Tongue (tissue), 3 donors: ENCODE measurements at places on chromosomes 7 and 10. TPM values are rescaled to one million over a fixed set of nuclear protein-coding genes. Genes with fewer than 3 reads are reported as not detected.

GRCh38 chr7:97480772-97481390 is 251.0 kb upstream of the TAC1 start:
- DNase-seq: peak; percentile 75

TRIM50 gene
- total RNA-seq: 0.31 TPM

DNA sequence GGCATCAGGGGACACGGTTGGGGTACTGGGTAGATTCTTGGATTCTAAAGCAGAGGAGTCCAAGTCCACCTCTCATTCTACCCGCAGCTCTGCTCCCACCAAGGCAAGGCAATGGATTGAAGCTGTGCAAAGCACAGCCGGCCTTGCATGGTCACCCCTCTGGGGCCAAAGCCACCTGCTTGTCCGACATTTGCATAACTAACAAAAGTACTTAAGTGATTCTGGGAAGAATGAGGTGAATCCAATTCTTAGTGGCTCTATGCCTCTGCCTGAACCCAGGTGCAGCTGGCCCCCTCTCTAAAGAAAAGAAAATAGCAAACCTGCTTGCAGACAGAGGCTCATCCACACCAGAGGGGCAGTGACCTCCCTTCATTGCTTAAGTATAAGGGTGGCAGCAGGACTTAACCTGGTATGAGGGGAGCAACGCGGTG is 10.7 kb upstream of the COBL start:
- DNase-seq: no peak

TMEM196 gene
- total RNA-seq: not detected

AKR1C4 gene
- not detected for total RNA-seq

- DNase-seq: no peak
These were observed 31.1 kb downstream of the KAZALD1 start for GRCh38 chr10:101092881-101093354.

SMO gene
- 37.1 TPM for total RNA-seq

DNA sequence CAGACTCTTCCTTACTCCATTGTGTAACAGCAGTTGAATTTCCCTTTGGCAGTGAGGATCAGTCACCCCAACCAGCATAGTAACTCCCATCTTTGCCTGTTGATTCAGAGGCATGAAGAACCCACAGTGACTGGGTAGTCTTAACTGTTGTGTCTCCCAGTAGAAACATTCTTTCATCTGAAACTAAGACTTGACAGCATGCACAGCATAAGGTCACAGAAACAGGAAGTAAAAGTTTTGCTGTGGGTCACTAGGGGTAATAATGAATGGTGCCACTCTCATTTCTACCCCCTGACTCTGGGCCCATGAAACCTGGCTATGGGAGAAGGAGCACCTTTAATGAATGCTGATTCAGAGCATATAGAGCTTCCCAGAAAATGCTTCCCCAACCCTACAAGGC is 8.3 kb upstream of the FRMPD2 start:
- no peak for DNase-seq

GRCh38 chr10:111130471-111130870 is 53.6 kb downstream of the ADRA2A start:
- DNase-seq: no peak

- no peak for DNase-seq
These were observed 187.5 kb upstream of the NFE2L3 start for GRCh38 chr7:25964483-25964991.

PRF1 gene
- total RNA-seq: 0.62 TPM

- DNase-seq: no peak
These were observed 50.0 kb downstream of the PLXNA4 start for GRCh38 chr7:132526111-132526740.

NEUROD6 gene
- total RNA-seq: 0.21 TPM

- DNase-seq: no peak
These were observed 27.2 kb upstream of the NUB1 start for GRCh38 chr7:151314401-151314800.

GRCh38 chr7:43385309-43385680 is 197.6 kb upstream of the STK17A start:
- no peak for DNase-seq

- no peak for DNase-seq
These were observed 52.5 kb downstream of the NCAPG2 start for GRCh38 chr7:158651968-158652565.

GIMAP5 gene
- total RNA-seq: 23.8 TPM

- DNase-seq: peak; percentile 40
These were observed 481.0 kb downstream of the TNS3 start for GRCh38 chr7:47100817-47101435.

MYH16 gene
- not detected for total RNA-seq

POLR1F gene
- 18.4 TPM for total RNA-seq

- DNase-seq: no peak
These were observed 105.1 kb upstream of the ANLN start for GRCh38 chr7:36284456-36285090.

PCDH15 gene
- 0.21 TPM for total RNA-seq

GRCh38 chr7:57210871-57211270 is 78.6 kb upstream of the ZNF479 start:
- DNase-seq: no peak

GIMAP2 gene
- 14.8 TPM for total RNA-seq

CPVL gene
- 11.7 TPM for total RNA-seq

- no peak for DNase-seq
These were observed 197.3 kb downstream of the PCLO start for GRCh38 chr7:82965088-82966036.

MAD1L1 gene
- 58.0 TPM for total RNA-seq

DNA sequence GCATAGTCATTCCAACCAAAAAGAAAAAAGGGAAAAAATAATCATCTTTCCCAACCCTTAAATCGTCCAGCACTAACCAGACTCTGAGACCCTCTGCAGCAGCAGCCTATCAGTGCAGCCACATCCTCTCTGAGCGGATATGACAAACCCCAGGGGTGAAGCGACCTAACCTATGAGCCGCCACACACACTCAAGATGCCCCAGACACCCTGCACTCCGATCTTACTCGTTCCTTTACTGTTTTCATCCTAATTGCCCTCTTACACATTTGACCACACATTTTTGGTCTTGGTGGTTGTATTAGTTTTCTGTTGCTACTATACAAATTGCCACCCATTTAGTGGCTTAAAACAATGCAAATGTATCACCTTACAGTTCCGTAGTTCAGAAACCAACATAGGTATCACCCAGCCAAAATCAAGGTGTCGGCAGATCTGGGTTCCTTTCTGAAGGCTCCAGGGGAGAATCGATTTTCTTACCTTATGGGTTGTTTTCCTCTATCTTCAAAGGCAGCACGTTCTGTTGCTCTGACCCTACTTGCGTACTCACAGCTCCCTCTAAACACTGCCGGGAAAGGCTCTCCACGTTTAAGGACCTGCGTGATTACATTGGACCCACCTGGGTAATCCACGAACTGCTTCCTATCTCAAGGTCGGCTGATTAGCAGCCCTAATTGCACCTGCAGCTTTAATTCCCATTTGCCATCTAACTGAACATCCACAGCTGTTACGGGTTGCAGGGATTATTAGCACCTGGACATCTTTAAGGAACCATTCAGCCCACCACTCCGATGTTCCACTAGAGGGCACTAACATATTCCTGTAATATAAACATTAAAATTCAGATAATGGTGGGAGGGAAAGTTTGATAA is 37.3 kb upstream of the PRSS1 start:
- peak; percentile 10 for DNase-seq

DNA sequence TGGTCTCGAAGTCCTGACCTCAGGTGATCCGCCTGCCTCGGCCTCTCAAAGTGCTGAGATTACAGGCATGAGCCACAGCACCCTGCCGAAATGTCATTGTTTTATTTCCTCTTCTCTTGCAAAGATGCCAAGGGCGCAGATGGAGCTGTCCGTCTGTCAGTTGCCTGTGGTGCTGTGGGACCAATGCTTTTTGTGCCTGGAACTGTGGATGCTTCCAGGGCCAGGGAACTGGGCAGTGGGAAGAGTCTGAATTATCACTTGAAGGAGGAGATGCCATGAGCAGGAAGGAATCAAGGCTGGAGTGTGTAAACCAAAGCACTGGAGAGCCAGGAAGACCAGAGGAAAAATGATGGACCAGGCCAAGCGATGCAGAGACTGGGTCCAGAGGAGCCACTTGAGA is 459.9 kb downstream of the GALNT17 start:
- no peak for DNase-seq

DNA sequence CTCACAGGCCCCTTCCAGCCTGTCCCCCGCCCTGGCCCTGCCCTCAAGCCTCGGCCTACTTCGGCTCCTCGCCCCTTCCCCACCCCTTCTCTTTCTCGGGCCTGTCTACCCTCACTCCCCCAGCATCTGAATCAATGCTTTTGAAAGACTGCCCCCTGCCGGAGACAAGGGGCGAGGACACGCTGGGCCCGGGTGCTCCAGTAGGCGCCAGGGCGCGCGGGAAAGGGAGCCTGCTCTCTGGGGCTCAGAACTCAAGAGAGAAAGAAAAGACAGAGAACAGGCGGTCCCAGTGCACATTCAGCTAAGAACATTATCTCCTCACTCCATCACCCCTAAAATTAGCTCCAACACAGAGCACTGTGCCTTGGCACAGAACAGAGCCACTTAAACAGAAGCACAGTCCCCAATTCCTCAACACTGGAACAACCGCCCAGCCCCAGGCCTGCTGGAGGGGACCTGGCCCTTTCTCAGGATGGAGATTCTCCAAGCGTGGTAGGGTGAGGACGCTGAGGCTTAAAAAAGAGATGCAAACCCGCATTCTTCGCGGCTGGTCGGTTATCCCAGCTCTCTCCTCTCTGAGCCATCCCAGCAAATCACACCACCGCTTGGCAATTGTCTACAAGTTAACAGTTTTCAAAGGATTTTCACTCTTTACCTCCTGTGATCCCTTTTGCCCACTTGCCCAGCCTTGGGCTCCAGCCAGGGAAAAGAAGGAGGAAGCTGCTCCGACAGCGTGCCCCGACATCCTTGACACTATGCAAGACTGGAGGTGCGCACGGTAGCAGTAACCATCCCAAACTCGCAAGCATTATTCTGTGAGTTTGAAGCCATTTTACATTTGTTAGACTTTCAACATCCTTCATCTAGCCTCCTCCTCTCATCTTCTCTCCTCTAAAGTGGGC is 2.1 kb downstream of the GIGYF1 start:
- peak; percentile 90 for DNase-seq

DNA sequence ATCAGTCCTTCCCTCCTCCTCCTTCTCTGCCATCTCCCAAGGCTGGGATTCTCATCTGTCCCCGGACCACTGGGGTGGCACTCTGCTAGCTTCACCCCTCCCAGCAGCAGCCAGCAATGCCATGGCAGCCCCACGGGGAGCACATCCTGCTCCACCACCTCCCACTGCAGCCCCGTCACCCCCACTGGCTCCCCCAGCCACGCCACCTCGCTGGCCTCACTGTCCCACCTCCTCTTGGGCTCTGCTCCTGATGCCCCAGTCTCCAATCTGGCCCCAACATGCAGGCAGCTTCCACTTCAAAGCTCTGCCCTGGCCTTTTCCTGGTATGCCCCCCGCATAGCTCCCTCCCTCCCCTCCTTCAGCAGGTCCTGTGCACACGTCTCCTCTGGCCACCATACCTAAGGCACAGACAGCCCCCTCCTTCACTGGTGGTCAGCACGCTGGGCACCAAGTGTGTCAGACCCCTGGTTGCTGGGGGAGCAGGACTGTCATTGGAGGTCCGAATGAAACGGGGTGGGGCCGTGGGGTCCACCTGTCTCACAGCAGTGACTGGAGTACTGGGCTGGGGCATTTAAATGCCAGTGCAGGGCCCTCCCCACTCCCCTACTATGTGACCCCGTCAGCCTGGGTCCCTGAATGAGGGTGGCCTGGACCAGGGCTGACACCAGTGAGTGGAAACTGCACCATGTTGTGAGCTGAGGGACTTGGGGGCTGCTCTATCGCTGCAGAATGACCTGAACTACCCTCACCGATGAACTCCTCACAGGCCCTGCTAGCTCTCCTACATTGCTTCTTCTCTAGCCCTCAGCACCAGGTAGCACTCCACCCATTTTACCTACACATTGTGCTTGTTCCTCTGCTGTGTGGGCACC is 38.7 kb downstream of the RASGEF1A start:
- no peak for DNase-seq

DNA sequence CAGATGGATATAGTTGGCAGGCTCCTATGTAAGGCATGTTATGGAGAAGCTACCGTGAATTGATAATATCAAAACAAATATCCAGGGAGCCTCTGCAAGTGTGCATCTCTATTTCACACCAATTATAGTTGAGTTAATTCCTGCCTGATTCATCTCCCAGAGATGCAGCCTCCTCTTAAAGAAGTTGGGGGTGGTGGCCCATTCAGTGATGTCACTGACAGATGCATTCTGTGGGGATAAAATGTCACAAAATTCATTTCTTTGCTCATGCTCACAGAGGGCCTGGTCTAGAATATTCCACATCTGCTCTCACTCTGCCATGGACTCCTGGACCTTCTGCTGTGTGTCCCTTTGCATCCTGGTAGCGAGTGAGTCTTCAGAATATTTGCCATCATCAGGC is 189.1 kb upstream of the PRSS1 start:
- no peak for DNase-seq

SPDYE8 gene
- total RNA-seq: not detected

GRCh38 chr10:99788598-99789256 is 6.3 kb downstream of the ABCC2 start:
- peak; percentile 52 for DNase-seq

DNA sequence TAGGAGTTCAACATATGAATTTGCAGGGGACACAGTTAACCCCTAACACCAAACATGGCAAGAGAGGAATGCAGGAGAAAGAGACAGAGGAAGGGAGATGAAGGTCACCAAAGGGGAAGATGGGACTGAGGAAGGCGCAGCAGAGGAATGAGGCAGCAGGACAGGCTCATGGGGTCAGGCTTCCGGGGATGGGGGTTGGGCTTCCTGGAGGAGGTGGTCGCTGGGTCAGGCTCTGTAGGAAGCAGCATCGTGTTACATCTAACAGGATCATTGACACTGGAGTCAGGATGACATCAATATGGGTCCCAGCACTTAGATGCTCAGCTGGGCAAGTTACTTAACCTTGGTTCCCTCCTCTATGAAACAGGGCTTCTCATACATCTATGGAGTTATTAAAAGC is 113.2 kb downstream of the NPTX2 start:
- no peak for DNase-seq

GRCh38 chr10:80452069-80452468 is 2.0 kb upstream of the TSPAN14 start:
- no peak for DNase-seq

DNA sequence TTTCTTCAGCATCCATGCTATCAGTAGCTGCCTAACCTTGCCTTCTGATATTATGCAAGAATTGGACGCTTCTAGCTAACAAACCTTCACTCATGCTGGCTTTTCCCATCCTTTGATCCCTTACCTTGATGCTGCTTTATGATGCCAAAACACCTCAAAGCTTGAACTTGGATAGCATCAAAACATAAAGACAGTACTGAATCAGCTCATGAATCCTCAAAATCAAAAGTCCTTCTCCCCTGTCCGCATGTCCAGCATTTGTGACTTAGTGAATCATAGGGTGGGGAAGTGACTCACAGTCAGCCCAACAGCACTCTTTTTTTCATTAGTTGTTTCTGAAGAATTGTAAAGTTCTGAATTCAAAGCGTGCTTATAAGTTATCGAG is 89.5 kb upstream of the PIK3CG start:
- DNase-seq: no peak
